ENCODE measurements at places on chromosomes 3 and 15.

GRCh38 chr3:48999085-48999858 is 7.9 kb upstream of the WDR6 start:
- DNase-seq, result no peak

DNA sequence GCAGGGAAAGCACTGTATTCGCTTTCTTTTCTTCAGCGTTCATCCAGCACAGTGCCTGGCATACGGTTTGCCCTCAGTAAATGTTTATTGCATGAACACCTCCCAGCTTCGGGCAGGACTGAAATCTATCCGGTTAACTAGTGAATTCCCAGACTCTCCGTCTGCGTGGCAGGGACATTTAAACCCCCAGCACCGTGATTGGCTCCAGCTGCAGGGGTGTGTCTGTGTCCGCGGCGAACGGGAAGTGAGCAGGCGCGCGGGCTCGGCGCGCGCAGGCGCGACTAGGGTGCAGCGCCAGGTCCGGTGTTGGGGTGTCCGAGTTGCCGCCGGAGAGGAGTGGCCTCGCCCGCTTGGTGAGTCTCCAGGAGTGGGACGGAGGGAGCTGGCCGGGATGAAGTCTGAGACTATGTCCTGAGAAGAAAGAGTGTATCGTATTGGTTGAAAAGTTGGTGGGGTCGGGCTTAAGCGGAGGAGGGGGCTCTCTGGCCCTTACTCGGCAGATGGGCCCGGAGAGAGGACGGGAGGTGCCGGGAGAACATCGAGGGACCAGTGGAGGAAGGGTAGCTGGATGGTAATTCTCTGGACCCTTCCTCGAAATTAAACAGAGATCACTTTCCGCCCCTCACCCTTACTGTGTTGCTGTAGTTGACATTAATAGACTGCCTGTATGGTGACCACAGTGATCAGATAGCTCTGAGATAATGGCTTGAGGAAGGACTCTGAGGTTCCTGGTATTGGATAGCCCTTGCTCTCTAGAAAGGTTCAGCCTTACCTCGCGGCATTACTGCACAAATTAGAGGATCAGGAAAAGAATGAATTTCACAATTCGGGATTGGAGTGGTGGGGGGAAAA is at the start of gene SNAP23:
TSS of gene SNAP23 (plus strand) at position 274 of the 852 bp plus-strand sequence. CDS start 16,213 bp downstream, outside the sequence.
- DNase-seq, result peak; percentile 97

GRCh38 chr15:64774629-64775493 is 528 bp downstream of the RBPMS2 start:
- no peak for DNase-seq

- DNase-seq, result no peak
Observed at GRCh38 chr3:63862804-63863149, 828 bp downstream of the THOC7 start.

DNA sequence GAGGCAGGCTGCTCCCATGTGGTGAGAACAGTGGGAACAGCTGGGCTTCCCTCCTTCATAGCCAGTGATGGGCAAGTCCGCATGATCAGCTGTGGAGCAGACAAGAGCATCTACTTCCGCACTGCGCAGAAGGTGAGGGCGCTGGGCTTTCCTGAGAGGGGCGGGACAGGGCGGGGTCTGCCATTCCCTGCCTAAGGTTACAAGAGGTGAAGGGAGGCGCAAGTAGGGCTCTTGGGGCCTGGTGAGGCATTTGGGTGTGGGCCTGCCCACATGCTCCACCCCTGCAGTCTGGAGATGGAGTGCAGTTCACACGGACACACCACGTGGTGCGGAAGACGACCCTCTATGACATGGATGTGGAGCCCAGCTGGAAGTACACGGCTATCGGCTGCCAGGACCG is 10.6 kb upstream of the JMJD7 start:
- no peak for DNase-seq

DNA sequence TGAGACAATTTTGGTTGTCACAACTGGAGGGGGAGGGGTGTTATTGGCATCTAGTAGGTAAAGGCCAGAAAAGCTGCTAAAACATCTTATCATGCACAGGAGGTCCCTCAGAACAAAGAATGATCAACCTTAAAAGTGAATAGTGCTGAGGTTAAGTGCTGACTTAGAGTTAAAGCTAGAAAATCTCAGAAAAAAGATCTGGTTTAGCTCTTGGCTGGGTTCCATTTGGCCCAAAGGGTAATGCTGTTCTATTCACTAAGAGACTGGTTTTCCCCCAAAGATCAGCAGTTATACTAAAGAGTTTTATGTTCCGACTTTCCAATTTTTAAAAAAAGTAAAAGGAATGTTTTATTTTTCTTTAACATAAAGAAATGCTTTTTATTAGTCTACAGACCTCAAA is 15.6 kb downstream of the DCBLD2 start:
- peak; percentile 32 for DNase-seq

DNA sequence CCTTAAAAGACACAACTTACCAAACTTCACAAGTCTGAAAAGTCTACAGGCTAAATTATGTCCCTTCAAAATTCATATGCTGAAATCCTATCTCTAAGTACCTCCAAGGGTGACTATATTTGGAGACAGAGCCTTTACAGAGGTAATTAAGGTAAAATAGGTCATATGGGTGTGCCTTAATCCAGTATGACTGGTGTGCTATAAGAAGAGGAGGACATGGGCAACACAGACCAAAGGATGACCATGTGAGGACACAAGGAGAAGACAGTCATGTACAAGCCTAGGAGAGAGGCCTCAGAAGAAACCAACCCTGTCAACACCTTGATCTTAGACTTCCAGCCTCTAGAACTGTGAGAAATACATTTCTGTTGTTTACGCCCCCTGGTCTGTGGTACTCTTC is 32.2 kb downstream of the TXNRD3 start:
- DNase-seq, result no peak

GRCh38 chr3:78091478-78092119 is 1051.7 kb downstream of the ROBO2 start:
- DNase-seq, result no peak

DNA sequence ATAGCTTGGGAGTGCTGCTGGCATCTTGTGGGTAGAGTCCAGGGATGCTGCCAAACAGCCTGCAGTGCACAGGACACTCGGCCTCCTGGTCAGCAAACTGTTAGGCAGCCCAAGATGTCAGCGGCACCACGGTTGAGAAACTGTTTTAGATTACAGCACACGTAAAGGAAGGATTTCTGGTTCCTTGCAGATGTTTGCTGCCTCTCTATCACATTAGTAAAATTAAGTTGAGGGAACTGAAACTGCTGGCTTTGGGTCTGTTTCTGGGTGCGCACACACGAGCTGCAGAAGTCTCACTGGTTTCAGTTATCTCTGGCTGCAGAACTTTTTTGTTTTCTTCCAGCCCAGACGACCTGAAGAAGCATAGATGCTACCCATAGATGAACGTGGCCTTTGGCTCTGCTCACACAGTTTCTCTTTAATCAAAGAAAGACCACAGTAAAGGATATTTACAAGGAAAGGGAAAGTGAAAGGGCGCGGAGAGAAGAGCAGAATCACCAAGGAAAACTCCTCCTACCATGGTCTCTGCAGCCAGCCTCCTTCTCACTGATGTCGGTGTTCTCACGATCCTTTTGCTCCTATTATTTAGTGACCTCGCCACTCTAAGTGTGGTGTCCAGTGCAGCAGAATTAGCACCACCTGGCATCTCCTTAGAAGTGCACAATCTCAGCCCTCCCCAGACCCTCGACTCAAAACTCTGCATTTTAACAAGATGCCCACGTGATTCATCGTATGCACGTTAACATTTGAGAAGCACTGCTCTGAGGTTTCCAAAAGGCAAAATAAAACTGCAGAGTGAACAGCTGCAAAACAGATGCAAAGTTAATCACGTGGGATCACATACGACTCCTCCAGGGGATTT is 50.6 kb upstream of the AKAP13 start:
- DNase-seq, result peak; percentile 55

GRCh38 chr15:87213626-87214025 is 1042.9 kb downstream of the NTRK3 start:
- DNase-seq, result no peak

GRCh38 chr15:66619152-66619903 is 53.5 kb upstream of the LCTL start:
- DNase-seq, result peak; percentile 61

GRCh38 chr15:100784493-100785180 is 95.0 kb upstream of the ALDH1A3 start:
- no peak for DNase-seq

DNA sequence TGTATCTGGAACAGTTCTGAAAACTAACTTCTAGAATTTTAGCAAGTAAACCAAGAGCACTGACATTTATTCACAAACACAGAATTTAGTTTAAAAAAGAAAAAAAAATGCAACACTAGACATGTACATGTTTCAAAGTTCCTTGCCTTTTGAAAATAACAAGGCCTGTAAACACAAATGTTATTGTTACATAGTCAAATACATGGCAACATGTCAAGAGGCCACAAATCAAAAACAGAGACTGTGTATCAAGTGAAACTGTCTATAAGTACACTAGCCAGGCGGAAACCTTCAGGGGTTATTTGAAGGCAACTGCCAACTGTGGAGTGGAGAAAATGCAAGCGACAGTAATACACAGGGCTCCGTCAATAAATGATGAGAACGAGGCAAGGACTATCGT is 547.6 kb downstream of the FOXP1 start:
- peak; percentile 71 for DNase-seq

- DNase-seq, result peak; percentile 14
Observed at GRCh38 chr15:75454471-75455378, 3.2 kb upstream of the SIN3A start.

- peak; percentile 82 for DNase-seq
Observed at GRCh38 chr3:155079746-155080487, at the start of gene MME. TSS of gene MME (plus strand) at chr3:155080319. CDS start at chr3:155084168, 3,849 bp downstream.

DNA sequence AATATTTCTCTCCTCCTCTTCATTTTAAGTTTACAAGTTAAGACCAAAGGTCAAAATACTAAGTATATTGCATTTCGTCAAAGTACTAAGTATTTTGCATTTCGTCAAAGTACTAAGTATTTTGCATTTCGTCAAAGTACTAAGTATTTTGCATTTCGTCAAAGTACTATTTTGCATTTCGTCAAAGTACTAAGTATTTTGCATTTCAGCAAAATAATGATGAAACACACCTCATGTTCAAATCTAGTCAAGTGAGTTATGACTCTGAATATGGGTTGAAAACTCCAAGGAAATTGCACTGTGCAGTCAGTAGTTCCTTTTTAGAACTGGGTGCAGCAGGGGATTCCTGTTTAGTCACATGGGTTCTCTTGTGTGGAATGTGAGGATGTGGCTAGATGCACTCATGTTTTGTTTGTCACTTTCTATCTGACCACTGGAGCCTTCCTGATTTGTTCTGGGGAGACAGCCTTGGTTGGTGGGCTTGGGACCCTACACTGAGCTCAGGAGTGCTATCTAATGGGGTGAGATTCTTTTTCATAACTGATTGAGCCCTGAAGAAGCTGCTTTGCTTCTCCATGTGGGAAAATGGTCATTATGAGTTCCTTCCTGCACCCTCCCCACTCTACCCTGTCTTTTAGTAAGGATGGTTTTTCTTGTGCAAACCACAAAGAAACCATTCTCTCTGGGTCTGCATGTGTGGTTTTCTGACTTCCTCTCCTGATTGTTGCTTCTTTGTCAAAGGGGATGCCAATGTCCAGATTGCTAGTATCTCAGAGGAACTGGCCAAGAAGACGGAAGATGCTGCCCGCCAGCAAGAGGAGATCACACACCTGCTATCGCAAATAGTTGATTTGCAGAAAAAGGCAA is 73.4 kb downstream of the CCK start:
- DNase-seq, result no peak

DNA sequence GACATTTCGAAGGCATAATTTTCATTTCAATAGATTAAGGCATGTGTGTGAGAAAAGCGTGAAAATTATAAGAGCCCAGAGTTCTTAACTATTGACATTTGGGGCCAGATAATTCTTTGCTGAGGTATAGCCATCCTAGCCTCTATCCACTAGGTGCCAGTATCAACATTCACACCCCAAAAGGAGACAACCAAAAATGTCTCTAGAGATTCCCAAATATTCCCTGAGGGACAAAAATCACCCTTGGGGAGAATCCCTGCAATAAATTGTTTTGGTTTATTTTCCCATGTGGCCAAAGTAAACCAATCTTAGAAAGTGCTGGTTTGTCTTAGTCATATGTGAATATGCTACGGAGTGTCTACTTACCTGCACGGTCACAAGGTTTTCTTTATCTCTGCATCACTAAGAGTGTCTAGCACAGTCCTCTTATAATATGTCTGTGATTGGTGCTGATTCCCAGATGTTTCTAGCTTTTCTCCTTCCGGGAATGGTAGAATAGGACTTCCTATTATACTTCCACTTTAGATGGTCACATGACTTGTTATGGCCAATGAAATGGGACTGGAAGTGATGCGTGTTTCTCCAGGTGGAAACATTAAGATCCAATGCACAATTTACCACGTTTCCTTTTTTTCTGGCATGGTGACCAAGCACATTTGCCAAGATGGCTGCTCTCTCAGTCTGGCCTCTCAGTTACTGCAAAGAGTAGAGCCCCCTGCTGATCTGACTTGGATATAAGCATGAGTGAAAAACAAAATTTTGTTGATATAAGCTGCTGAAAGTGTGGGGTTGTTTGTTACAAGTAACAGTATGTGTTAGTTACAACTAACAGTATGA is 8.0 kb upstream of the KBTBD8 start:
- DNase-seq, result no peak

- DNase-seq, result no peak
Observed at GRCh38 chr3:169667166-169668071, 3.9 kb upstream of the MECOM start.

DNA sequence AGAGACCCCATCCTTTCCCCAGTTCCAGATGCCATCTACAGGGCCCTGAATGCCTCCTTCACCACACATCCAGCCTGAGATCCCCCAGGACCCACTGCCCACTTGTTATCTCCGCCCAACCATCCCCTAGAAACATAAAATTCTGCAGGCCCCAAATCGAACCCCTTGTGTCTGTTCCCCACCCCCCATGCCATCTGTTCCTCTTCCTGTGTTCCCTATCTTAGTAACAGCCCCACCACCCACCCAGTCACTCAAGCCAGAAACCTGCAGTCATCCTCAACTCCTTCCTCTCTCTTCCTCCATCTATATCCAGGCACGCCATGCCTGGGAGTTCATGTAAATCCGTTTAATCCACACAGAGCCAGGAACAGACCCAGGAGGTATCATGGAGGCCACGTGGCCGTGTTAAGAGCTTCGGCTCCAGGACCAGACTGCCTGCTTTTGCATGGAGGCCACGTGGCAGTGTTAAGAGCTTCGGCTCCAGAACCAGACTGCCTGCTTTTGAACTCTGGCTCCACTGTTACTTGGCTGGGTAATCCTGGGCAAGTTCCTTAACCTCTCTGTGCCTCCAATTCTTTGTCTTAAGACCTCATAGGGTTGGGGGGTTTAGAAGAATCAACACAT is 4.8 kb downstream of the CSRNP1 start:
- no peak for DNase-seq

DNA sequence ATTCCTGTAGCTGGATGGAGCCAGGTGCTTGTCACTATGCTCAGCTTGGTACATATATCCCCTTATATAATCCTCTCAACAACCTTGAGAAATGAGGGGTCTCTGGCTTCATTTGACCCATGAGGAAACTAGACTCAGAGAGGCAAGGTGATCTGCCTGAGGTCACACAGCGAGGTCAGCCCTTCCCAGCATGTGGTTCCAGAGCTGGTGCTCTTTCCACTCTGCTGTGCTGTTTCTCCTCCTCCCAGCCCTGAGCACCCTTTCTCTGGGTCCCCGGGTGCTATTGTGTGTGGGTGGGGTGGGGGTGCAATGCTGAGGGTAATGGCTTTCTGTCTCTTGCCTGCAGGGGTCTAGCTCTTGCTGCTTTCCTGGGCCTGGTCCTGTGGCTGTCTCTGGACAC is 19.3 kb downstream of the SLC28A1 start:
- DNase-seq, result no peak

Measured in fibroblast of gingiva (primary cell).